Natural killer cell treated with Interleukin-12 subunit alpha and Interleukin-12 subunit beta and Interleukin-15 and Interleukin-18, amount 100 ng/mL, for 72 hours (primary cell): ENCODE measurements at places on chromosomes 6 and 20. TPM values are rescaled to one million over a fixed set of nuclear protein-coding genes. Genes with fewer than 3 reads are reported as not detected.
A peak's percentile ranks its signal among the peaks of the same experiment; 100 is the strongest.

DNA sequence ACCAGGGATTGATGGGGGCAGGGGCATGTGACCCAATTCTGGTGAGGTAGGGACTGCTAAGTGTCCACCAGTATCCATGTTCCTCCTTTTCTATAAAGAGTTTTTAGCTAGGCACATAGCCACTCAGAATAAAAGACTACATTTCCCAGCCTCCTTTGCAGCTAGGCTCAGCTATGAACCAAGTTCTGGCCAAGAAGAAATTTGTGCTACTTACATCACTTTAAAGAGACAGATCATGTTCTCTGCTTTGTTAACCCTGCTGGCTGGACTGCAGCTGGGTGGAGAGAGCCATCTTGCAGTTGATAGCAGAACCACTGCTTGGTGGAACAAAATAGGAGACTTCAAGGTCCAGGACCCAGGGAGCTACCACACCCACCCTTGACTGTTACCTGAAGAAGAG lies 5.3 kb upstream of the CCM2L start:
- DNase-seq: no peak

SIRPB2 gene
- not detected for total RNA-seq

DNA sequence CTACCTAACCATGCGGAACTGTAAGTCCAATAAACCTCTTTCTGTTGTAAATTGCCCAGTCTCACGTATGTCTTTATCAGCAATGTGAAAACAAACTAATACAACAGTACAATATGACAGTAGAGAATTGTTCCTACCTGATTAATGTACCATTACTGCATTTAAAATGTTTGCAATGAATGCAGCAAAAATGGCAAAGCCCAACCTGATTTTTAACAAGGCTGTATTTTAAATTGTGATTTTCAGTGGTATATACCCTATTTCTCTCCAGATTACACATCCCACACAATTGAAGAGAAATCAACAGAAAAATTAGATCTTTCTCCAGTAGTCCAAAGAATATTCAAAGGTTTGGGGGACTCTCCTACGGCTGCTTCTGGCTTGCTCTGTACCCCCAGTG lies 3.3 kb upstream of the PCSK2 start:
- DNase-seq: no peak

- DNase-seq: no peak
Measured at GRCh38 chr6:18279422-18279821, 15.1 kb upstream of the DEK start.

DNA sequence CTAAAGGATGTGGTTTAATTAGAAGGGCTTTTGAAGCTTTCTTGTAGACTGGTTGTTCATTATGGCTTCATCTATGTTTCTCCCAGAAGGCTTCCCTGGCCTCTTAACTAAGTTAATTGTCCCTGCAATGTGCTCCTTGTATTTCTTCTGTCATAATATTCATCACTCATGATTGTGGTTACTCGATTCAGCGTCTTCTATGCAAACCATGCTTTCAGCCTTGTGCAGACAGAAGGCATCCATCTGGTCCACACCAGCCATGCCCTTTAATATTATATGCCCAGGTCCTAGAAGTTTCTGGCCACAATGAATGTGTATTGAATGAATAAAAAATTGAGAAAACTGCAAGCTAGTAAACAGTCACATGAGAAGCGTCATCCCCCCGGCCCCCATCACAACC lies 163.2 kb downstream of the KHDC1L start:
- DNase-seq: no peak

SLC35D3 gene
- not detected for total RNA-seq

GRCh38 chr6:37845026-37845911 lies 25.7 kb downstream of the ZFAND3 start:
- DNase-seq: no peak

DNA sequence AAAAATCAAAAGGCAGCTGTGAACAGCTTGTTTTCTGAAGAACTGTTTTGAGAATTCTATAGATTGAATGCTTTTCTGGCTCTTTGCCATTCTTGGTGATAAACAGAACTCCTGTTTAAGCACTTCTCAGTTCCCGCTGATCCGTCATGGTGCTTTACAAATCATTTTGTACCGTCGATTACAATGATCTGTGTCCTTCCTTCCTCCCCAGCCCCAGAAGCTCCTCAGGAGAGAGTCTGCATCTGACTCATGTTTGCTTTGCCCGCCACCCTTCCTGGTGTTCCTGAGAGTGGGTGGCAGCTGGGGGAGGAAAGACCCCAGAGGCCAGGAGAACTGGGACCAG lies 538.6 kb upstream of the MARCKS start:
- DNase-seq: no peak

GRCh38 chr6:132490478-132491204 lies 22.3 kb downstream of the STX7 start:
- DNase-seq: no peak

DNA sequence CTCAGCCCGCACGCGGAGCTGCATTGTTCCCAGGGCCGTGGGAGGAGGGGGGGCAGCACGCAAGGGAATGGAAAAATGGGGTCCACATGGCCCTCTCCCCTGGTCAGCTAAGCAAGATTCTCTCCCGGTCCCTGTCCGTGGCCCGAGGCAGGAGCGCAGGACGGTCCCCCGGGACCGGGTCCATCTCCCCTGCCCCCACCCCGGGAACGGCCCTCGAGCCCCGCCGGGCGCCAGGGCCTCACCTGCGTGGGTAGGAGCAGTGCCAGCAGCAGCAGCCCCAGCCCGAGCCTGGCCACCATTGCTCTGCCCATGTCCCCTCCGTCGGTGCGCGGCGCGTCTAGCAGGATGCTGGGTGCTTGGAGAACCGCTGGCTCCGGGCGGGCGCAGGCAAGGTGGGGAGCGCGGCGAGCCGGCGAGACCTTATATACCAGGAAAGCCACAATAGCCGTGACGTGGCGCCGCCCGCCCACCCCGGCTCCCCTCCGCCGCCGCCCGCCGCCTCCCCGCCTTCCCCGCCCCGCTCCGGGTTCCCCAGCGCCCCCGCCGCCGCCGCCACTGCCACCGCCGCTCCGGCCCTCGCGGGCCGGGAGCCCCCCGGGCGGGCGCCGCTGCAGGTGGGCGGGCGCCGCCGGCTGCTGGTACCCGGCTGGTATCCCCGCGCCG lies at the start of gene CD24:
TSS of gene CD24 (minus strand) at position 394 of the 663 bp plus-strand sequence. CDS start at position 311, 83 bp downstream.
- DNase-seq: no peak

RPL10A gene
- total RNA-seq: 874 TPM

GRCh38 chr20:62493253-62493885 lies 17.6 kb upstream of the GATA5 start:
- no peak for DNase-seq

TBX18 gene
- not detected for total RNA-seq

GRCh38 chr20:50403565-50404418 lies 106.4 kb upstream of the PTPN1 start:
- DNase-seq: no peak

GMDS gene
- total RNA-seq: 23.7 TPM

GRCh38 chr6:159961528-159961927 lies 7.4 kb upstream of the IGF2R start:
- DNase-seq: no peak

CNKSR3 gene
- total RNA-seq: 0.20 TPM

- peak; percentile 76 for DNase-seq
Measured at GRCh38 chr20:31833130-31833930, 12.1 kb downstream of the FOXS1 start.

TSPYL1 gene
- total RNA-seq: 40.4 TPM

C20orf96 gene
- 2.0 TPM for total RNA-seq

DNA sequence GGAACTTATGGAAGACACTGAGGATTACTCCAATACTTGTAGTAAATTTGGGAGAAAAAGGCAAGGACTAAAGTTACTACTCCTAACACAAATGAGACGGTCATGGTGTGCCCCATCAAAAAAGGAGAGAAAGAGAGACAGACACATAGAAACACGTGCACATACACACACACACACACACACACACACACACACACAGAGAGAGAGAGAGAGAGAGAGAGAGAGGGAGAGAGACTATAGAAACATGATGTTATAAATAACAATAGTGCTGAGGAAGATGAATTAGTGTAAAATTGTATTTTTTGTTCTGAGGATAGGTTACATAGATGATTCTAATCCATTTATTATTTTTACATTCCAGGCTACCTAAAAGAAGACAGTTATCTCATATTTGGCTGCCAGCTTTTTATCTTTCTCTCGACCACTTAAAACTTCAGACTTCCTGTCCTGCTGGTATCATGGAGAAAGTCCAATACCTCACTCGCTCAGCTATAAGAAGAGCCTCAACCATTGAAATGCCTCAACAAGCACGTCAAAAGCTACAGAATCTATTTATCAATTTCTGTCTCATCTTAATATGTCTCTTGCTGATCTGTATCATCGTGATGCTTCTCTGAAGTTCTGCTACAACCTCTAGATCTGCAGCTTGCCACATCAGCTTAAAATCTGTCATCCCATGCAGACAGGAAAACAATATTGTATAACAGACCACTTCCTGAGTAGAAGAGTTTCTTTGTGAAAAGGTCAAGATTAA lies 10.5 kb downstream of the PLN start:
- DNase-seq: no peak

DNA sequence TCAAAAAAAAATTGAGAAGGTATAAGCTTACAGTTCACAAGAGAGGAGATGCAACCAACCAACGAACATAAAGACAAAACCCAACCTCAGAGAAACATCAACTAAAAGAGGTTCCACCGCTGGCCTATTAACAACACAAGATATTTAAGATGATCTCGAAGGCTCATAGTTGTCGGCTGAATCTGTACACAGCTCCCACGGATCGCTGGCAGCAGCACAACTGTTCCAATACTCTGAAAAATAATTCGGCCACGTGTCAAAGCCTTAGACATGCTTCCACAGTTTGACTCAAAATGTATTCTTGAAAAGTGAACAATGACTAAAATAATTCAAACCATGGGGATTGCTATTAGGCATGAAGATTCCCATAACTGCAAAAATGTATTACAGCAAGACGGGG lies 13.7 kb downstream of the EXOC2 start:
- no peak for DNase-seq
